ENCODE measurements at places on chromosomes 2 and 18. TPM values are rescaled to one million over a fixed set of nuclear protein-coding genes. Genes with fewer than 3 reads are reported as not detected.

The GPR17 gene
- not detected for total RNA-seq

The DCDC2C gene
- not detected for total RNA-seq

The OTOS gene
- not detected for total RNA-seq

The C2orf72 gene
- total RNA-seq: 0.42 TPM

The TMEM169 gene
- 166 TPM for total RNA-seq

The ABCG8 gene
- total RNA-seq: not detected

The SYT4 gene
- total RNA-seq: 232 TPM

The DNER gene
- 36.0 TPM for total RNA-seq

The CENPA gene
- 4.7 TPM for total RNA-seq

The DSG1 gene
- not detected for total RNA-seq

The LOXL3 gene
- total RNA-seq: 64.2 TPM

The STON1 gene
- 4.2 TPM for total RNA-seq

The MERTK gene
- 2.3 TPM for total RNA-seq

The CRYGD gene
- total RNA-seq: 0.76 TPM

The DAPL1 gene
- total RNA-seq: not detected

The SCN7A gene
- total RNA-seq: 0.32 TPM

The TLX2 gene
- 21.2 TPM for total RNA-seq

The CHRND gene
- total RNA-seq: 2.2 TPM
